ENCODE measurements at places on chromosomes 7 and 10. TPM values are rescaled to one million over a fixed set of nuclear protein-coding genes. Genes with fewer than 3 reads are reported as not detected.

Gene STEAP4
- 40.5 TPM for total RNA-seq

Gene RAB19
- total RNA-seq = not detected

Gene IFIT2
- 4.2 TPM for total RNA-seq

Gene GLUD1
- total RNA-seq = 126 TPM

Gene SLC18A3
- total RNA-seq = not detected

Gene SEMA3A
- total RNA-seq = 0.34 TPM

Gene SLC29A4
- total RNA-seq = 1.6 TPM

Gene CXCL12
- total RNA-seq = 440 TPM

Gene NUTM2E
- total RNA-seq = not detected

Gene GPRIN2
- total RNA-seq = not detected

Gene CYP2W1
- total RNA-seq = not detected

Gene BMS1
- 10.1 TPM for total RNA-seq

Measured in cardiac ventricle fibroblast (primary cell).